ENCODE measurements at places on chromosomes 6 and 20. TPM values are rescaled to one million over a fixed set of nuclear protein-coding genes. Genes with fewer than 3 reads are reported as not detected.

ADGRB3 gene
- polyA plus RNA-seq, result not detected

DNA sequence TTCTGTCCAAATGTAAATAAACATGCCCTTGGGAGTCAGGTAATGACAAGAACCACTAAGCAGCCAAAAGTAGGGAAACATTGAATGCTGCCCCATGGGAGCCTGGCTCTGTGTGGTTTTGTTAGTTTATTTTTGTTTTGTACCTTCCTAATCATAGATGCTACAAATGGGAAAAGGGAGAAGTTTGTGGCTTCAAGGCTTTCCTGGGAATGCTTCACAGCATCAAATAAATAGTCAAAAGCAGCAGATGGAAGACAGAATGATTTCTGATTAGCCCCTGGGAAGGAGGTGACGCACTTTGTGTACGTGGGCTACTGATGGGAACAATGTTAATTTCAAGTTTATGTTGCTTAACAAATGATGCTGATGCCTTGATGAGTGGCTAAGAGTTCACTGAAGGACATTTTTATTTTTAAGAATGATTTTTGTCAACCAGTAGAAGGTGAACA lies 532.7 kb downstream of the BCKDHB start:
- DNase-seq, result no peak

PTPRK gene
- not detected for polyA plus RNA-seq

CENPW gene
- 1.7 TPM for polyA plus RNA-seq

DNA sequence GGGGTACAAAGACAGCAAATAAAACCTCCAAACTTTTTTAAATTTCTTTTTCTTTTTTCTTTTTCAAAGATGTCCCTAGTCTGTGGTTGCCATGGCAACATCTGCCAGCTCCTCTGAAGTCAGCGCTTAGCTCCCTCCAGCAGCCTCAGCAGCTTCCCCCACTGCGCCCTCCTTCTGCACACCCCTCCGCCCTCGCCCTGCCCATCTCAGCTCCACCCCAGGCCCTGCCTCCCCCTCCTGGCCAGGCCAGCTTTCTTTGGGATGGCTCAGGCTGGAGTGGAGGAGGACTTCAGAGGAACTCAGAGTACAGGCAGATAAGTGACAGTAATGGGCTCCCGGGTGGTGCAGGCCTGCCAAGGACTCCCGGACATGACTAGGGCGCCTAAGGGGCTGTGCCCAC lies 104.6 kb downstream of the LRFN2 start:
- no peak for DNase-seq

GRCh38 chr20:38043512-38044300 lies 10.2 kb downstream of the RPRD1B start:
- no peak for DNase-seq

DNA sequence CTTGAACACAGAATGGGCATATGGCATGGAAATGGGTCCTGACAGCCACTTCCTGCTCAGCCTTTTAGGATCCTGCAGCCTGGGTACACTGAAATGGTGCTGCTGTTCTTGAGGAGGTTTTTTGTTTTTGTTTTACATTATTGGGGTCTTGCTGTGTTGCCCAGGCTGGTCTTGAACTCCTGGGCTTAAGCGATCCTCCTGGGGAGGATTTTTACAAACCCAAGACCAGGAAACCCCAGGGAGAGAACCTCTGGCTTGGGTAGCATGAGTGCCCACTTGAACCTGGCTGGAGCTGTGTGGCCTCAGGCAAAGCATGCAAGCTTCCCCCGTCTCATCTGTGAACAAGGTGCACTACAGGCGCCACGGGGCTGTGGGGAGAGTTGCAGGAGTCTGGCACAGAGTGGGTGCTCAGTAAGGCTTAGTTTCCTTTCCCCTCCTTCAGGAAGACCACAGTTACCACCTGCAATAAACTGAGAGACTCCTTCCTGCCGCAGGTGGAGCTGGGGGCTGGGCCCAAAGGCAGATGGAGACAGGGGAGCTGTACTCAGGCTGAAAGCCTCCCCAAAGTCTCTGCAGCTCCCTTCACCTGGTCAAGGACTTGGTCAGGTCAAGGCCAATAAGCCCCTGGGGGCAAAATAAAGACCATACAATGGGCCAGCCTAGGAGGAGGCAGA lies 1.8 kb downstream of the SLA2 start:
- DNase-seq, result peak; percentile 81

DNA sequence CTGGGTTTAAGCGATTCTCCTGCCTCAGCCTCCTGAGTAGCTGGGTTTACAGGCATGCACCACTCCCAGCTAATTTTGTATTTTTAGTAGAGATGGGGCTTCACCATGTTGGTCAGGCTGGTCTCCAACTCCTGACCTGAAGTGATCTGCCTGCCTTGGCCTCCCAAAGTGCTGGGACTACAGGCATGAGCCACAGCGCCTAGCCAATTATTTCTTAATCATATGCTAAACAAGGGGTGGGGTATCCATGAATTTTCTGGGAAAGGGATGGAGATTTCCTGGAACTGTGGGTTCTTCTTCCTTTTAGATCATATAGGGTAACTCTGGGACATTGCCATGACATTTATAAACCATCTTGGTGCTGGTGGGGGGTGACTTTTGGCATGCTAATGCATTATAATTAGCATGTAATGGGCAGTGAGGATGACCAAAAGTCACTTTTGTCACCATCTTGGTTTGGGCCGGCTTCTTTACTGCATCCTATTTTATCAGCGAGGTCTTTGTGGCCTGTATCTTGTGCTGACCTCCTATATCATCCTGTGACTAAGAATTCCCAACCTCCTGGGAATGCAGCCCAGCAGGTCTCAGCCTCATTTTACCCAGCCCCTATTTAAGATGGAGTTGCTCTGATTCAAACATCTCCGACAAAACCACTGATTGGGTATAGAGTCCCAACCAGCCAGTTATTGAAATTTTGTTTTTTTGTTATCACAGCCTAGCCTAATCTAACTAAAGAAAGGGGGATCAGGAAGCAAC lies 29.9 kb upstream of the DDR1 start:
- no peak for DNase-seq

DNA sequence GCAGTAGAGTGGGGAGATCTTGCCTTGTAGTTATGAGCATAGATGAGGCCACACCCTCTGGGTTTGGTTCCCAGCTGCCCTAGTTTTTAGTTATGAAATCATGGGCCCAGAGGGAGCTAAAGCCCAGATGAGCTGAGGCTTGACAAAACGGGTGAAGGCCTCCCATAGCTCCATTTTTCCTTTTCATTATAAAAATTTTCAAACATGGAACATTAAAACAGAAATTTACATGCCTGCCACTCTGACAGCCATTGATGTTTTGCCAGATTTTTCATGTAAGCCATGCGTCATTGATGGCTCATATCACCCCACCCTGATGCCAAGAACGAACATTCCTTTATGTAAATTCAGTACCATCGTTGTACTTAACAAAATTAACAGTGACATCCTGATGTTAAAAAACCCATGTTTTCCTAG lies 67.9 kb downstream of the IGF2R start:
- no peak for DNase-seq

DNA sequence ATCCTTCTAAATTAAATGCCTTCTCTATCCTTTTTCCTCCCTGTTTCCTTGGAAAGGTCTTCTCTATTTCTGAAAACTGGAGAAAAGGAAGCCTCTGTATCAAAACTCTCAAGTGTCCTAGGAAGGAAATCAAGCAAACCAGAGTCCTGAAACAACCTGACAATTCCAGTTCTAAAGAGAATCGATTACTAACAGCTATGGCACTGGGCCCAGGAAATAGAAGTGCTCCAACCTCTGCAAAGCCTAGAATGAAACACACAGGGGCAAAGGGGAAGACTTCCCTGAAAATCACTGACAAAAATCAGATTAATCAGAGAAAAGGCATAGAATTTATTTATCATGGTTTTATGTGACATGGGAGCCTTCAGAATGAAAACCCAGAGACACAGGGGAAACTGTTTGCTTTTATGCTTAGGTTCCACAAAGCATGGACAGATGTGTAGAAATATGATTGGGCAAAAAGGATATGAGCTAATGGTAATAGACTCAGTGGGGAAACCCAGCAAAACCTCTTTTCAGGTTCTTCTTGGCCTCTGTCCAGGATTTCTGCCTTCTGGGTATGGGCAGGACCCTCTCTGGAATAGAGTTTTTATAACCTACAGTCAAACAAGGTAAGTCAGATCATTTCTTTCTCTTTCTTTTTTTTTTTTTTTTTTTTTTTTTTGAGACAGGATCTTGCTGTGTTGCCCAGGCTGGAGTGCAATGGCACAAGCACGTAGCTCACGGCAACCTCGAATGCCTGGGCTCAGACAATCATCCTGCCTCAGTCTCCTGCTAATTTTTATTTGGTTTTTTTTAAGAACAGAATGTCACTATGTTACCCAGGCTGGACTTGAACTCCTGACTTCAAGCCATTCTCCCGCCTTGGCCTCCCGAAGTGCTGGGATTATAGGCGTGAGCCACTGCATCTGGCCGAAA lies 91.7 kb downstream of the CD24 start:
- DNase-seq, result no peak

DNA sequence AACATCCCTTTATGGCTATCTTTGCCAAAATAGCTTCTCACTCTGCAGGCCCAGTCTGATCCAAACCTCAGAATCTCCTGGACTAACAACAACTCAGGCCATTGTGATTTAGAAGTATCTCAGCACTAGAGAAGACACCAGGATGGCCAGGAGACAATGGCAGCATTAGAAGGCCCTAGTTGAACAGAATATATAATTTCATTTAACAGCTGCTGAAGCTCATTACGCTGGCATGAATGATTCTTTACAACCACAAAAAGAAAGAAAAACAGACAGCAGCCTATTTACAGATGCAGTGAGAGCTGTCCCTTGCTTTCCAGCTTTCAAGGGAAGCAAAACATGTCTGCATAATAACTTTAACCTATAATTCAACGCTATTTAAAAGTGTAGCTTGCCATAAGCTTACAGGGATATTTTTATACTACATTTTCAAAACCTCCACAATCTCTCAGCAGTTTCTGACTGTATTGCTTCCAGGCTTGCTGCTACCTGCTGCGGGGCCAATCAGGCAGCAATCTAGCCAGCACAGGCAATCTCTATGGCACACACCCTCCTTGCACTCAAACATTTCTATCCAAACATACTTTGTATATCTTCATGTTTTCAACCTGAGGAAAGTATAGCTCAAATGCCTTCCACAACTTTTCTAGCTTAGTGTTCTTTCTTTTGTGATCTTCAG lies 107.3 kb downstream of the OGFRL1 start:
- no peak for DNase-seq

GRCh38 chr6:75819776-75820487 lies 70.9 kb downstream of the MYO6 start:
- no peak for DNase-seq

DEFB124 gene
- not detected for polyA plus RNA-seq

- DNase-seq, result peak; percentile 29
These were observed 118.0 kb downstream of the OPRM1 start for GRCh38 chr6:154157082-154157481.

CENPQ gene
- polyA plus RNA-seq, result 2.3 TPM

DNA sequence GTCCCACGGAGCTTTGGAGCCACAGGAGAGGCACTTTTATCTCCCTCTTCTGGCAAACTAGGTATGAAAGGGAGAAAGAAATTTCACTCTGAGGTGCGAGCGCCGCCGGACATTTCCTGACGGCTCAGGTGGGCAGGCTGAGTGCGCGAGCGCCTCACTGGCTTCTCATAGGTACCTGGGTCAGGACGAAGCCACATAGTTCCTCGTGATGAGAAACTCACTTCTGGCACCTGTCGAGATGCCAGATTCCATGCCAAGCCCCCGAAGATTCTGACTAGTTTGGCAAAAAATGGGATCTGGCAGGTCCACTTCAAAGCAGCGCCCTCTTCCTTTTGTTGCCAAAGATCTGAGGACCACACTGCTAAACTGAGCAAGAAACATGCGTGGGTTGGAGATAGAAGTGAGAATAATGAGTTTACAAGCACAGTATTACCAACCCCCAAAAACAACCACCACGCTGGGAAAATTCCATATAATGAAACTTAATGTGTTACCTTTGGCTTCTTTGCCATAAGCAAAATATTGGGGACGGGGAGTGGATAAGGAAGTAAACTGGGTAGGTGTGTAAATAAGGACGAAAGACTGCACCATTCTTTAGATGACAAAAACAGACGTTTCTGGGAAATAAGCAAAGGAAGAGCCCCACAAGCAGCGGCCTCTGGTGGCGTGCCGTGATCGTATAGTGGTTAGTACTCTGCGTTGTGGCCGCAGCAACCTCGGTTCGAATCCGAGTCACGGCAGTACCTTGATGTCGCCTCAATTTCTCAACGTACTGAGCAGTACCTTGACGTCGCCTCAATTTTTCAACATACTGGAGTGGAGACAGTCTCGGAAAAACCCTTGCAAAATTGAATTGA lies 89.8 kb upstream of the PRSS16 start:
- DNase-seq, result peak; percentile 73

DNA sequence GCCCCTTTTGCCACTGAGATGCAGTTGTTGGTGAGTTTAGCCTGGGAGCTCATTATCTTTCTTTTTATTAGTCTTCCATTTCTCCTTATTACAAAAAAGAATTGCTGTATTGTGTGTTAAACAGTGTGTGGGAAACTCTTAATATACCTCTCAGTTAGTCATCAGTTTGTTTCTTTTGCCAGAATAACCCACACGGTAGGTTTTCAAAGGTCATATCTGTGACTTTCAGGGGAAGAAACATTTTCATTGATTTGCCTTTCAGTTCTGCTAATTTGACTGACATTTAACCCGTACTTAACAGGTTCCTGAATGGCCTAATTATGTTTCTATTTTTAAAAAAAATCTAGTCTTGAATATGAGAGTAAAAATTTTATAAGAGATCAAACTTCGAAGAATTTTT lies 145.3 kb downstream of the KHDC1L start:
- no peak for DNase-seq
